ENCODE measurements at places on chromosomes 6 and 20. TPM values are rescaled to one million over a fixed set of nuclear protein-coding genes. Genes with fewer than 3 reads are reported as not detected.

Gene CLPSL2
- not detected for total RNA-seq

Gene SLC25A27
- 8.2 TPM for total RNA-seq

Gene CGAS
- total RNA-seq: 0.37 TPM

Gene MCCD1
- not detected for total RNA-seq

Gene SCUBE3
- 14.8 TPM for total RNA-seq

Gene PDE10A
- 9.8 TPM for total RNA-seq

Gene NKX2-2
- not detected for total RNA-seq

Gene UNC93A
- total RNA-seq: not detected

Gene TGM2
- total RNA-seq: 32.7 TPM

Gene HCK
- total RNA-seq: not detected

GRCh38 chr20:14412065-14412681 is 74.8 kb upstream of the FLRT3 start:
- DNase-seq: no peak

GRCh38 chr6:152572338-152573088 is 64.6 kb downstream of the SYNE1 start:
- no peak for DNase-seq

DNA sequence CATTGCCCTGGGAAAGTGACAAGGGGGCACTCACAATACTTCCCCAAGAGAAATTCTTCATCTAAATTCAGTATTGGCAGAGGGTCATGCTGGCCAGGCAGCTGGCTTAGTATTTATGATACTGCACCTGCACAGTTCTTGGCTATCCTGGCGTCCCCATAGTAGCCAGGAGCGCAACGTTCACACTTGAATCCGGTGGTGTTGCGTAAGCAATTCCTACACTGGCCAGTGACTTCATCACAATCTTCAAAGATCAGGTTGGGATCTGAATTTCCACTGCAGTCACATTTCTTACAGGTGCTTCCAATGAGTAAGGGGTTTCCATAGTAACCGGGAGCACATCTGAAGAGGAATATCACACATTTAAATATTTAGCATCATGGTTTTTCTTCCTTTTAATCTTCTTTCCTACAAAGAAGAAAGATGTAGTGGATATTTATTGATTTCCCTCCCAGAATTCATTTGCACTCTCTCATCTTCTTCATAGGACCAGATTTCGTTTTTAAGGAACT is 62.8 kb downstream of the LAMA4 start:
- no peak for DNase-seq

DNA sequence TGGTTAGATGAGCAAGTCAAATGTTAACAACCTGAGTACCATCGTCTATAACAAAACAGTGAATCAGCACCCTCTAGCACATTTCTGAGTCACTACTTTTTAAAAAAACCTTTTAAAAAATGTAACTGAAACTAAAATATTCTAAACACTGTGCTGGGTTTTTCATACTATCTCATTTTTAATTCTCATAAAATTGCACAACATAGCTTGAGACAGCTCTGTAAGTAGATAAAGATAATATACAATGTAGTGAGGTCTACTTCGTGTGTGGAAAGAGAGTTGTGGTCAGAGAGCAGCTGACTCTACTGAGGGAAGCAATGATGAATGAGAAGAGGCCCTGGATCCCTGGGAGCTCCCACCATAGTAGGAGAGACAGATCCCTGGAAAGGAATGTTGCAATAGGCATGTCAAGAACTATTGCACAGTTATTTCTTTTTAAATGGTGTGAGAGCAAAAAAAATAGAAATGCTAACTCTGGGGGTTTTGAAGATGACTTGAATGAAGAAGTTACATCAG is 13.6 kb upstream of the CALHM6 start:
- no peak for DNase-seq

DNA sequence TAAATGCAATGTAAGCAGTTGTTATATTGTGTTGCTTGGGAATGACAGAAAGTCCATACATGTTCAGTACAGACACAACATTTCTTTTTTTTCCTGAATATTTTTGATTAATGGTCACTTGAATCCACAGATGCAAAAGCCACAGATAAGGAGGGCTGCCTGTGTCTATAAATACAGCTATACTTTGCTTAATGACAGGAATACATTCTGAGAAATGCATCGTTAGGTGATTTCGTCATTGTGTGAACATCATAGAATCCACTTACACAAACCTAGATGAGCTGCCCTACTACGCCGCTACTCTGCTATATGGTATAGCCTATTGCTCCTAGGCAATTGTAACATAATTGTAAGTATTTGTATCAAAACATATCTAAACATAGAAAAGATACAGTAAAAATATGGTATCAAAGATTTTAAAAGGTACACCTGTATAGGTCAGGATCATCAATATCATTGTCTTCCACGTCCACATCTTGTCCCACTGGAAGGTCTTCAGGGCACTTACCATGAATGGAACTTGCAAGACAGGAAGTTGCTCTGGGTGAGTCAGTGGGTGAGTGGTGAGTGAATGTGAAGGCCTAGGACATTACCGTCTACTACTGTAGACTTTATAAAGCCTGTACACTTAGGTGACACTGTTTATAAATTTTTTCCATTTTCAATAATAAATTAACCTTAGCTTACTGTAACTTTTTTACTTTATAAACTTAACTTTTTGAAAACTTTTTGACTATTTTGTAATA is 27.9 kb upstream of the POPDC3 start:
- no peak for DNase-seq

- DNase-seq: no peak
These were observed 157.7 kb upstream of the MMS22L start for GRCh38 chr6:97440590-97441176.

DNA sequence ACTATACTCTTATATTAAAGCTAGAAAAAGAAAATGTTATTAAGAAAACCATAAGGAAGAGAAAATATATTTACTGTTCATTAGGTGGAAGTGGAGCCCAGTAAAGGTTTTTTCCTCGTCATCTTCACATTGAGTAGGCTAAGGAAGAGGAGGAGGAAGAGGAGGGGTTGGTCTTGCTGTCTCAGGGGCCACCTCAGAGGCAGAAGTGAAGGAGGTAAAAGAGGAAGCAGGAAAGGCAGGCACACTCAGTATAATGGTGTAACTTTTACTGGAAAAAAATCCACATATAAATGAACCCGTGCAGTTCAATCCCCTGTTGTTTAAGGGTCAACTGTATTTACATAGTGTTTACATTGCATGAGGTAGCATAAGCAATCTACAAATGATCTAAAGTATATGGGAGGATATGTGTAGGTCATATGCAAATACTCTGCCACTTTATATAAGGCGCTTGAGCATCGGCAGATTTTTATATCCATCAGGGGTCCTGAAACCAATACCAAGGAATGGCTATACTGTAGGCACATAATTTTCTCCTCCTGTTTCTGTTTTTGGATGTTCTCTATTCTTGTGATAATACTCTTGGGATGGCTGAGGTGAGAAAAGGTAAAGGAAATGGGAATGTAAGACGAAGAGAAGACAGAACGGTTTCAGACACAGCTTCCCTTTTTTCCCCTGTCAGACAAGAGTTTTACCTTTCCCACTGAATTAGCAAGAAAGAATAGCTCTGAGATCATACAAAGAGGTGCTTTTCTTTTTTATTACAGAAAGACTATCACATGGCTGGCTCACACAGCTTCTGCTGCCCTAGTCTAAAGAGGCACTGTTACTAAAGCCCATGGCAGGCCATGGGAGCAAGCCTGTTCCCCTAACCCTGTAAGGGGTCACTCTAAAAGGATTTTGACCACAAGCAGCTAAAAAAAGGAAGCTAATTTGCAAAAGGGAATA is 59.9 kb downstream of the NUDT3 start:
- no peak for DNase-seq

DNA sequence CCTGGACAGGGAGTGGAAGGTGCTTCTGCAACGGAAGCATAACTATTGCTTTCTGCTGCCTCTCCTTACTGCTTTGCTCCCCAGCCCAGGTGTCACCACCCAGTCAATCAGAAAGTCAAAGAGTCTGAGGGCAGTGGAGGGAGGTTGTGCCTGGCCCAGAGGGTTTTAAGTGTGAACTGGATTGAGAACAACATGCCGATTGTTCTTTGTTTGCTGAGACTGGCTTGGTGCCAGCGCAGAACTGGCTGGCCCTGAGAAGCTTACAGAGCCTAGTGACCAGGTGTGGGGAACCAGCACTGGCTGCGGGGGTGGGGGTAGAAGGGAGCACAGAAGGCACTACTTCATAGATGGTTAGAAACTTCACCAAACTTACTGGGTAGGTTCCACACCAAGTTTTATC is 31.1 kb upstream of the ENPP4 start:
- no peak for DNase-seq

GRCh38 chr6:47109281-47109680 is 67.1 kb upstream of the ADGRF1 start:
- no peak for DNase-seq

- no peak for DNase-seq
These were observed 12.9 kb downstream of the BTN2A1 start for GRCh38 chr6:26470643-26471042.

GRCh38 chr6:18485660-18486435 is 98.7 kb downstream of the RNF144B start:
- no peak for DNase-seq

GRCh38 chr6:44441091-44441855 is 53.8 kb downstream of the CDC5L start:
- DNase-seq: no peak

DNA sequence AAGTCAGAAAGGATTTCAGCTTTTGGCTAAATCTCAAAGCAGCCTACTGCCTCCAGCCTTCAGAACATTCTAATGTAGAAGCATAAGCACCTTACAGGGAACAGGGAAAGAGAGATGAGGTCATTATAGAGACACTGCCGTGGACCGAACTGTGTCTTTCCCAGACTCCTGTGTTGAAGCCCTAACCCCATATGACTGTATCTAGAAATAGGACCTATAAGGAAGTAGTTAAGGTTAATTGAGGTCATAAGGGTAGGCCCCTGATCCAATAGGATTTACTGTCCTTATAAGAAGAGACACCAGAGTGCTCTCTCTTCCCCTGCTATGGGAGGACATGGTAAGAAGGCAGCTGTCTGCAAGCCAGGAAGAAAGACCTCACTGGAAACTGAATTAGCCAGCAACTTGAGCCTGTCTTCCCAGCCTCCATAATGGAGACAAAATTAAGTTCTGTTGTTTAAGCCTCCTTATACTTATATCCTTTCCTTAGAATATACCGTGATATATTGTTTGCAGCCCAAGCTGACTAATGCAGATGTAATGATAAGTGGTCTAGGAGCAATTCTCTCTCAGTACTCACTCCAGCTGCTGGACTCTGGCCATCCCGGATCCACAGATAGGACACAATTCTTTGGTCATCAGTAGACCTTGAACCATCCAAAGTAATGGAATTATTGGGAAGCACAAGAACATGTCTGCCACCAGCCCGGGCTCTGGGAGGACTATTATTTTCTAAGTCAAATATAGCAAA is 71.4 kb downstream of the ALDH5A1 start:
- DNase-seq: no peak

- peak; percentile 68 for DNase-seq
These were observed 30.2 kb downstream of the PHACTR3 start for GRCh38 chr20:59634435-59635005.

- no peak for DNase-seq
These were observed 85.5 kb downstream of the BMP7 start for GRCh38 chr20:57180954-57181353.

- DNase-seq: no peak
These were observed at the start of gene BMP2 for GRCh38 chr20:6767536-6768227. TSS of gene BMP2 (plus strand) at chr20:6767686. CDS start at chr20:6770127, 2,441 bp downstream.

GRCh38 chr6:148231572-148231971 is 111.1 kb upstream of the SASH1 start:
- no peak for DNase-seq

- DNase-seq: no peak
These were observed 13.1 kb upstream of the DCBLD1 start for GRCh38 chr6:117469356-117469755.
